ENCODE measurements at places on chromosomes 4 and X.

DNA sequence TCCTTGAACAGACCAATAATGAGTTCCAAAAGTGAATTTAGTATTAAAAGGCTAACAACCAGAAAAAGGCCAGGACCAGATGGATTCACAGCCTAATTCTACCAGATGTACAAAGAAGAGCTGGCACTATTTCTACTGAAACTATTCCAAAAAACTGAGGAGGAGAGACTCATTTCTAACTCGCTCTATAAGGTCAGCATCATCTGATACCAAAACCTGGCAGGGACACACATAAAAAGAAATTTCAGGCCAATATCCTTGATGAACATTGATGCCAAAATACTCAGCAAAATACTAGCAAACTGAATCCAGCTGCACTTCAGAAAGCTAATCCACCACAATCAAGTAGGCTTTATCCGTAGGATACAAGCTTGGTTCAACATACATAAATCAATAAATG lies 35.8 kb upstream of the USP46 start:
- no peak for DNase-seq

- no peak for DNase-seq
Observed at GRCh38 chrX:103477496-103477895, 41.8 kb downstream of the RAB40A start.

DNA sequence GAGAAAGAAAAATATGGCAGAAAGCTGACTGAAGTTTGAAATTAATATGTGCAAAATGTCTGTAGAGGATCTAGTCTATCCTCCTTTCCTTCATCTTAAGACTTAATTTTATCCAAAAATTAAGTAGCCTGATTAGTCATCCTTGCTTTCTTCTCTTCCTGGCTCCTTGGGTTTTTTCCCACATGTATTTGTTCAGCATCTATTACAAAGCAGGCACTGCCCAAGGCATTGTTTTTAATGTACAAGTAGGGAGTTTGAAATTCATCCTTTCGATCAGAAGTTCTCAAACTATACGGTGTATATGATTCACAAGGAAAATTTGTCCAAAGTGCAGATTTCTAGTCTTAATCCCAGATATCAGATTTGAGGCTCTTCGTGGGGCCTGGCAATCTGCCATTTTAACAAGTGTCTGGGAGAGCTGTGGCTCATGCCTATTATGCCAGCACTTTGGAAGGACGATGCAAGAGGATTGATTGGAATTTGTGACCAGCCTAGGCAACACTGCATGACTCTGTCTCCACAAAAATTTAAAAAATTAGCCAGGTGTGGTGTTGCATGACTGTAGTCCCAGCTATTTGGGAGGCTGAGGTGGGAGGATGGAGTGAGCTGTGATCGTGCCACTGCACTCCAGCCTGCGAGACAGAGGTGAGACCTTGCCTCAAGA lies 19.4 kb upstream of the YTHDC1 start:
- no peak for DNase-seq

DNA sequence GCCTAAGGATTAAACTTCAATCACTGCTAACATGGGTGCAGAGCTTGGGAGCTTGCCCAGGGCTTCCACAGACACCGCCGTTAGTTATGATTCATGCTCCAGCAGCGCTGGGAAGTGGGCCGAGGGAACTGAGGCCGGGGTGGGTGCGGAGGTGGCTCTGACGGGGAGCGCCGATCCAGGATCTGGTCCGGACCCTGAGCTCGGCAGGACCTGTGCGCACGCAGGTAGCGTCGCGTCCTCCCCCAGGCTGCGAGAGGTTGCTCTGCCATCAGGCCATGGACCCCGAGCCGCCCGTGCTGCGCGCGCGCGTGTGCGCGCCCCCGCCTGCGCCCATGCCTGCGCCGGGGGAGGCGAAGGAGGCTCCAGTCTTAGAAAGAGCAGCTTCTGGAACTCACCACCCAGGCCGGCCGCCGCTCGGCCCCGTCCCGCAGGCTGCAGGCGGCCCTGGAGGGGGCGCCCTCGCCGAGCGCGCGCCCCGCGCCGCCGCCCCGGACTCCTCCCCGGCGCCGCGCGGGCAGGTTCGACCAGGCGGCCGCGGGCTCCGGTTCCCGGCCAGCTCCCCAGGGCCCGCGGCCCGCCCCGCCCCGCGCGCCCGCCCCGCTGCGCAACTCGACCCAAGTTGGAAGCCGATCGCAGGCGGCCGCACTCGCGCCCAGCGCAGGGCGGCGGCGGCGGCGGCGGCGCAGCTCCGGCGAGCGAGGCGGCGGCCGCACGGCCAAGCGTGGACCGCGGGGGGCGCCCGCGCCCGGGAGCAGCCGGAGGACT lies 732 bp upstream of the ADRA2C start:
- DNase-seq = no peak

Measured in hematopoietic multipotent progenitor cell treated with erythropoietin and hydrocortisone succinate and interleukin-3 and kit ligand, for 17 days (in vitro differentiated cells).